ENCODE measurements at places on chromosomes 5 and 9.

GRCh38 chr9:137313326-137313936, 11.4 kb upstream of the NRARP start:
- DNase-seq, result peak; percentile 61

GRCh38 chr9:96505316-96505991, 55.5 kb downstream of the HABP4 start:
- DNase-seq, result no peak

GRCh38 chr5:82537687-82538306, 259.6 kb upstream of the RPS23 start:
- no peak for DNase-seq

DNA sequence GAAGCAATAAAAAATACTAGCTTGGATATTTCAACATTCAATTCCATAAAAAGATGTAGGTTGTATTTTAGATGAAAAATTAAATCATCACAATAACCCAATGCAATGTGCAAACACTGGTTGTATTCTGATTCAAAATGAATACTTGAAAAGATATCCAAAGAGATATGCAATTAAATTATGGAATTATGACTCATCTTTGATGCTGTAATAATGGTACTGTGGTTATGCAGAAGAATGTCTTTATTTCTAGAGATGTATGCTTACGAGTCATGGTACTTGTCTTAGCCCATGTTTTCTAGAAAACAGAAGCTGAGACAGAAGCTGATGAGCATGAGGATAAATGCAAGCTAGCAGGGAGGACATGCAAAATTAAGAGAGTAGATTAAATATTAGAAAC, 1941.4 kb upstream of the NUDT12 start:
- no peak for DNase-seq

DNA sequence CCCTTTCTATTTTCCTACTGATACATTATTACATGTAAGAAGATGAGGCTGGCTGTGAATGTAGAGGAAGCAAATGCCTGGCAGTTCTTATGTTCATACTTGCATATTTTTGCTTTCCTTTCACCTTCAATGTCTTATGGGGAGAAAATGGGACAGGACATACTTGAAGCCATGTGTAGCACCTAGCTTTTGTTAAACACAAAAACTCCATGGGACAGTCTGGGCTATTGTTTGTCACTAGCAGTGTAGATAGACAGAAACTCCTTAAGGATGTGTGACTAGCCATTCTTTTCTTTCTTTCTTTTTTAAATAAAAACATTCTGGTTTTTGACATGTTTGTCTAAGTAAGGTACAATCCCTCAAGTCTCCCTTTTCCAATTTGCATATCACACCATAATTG, 122.7 kb downstream of the ARL15 start:
- no peak for DNase-seq

DNA sequence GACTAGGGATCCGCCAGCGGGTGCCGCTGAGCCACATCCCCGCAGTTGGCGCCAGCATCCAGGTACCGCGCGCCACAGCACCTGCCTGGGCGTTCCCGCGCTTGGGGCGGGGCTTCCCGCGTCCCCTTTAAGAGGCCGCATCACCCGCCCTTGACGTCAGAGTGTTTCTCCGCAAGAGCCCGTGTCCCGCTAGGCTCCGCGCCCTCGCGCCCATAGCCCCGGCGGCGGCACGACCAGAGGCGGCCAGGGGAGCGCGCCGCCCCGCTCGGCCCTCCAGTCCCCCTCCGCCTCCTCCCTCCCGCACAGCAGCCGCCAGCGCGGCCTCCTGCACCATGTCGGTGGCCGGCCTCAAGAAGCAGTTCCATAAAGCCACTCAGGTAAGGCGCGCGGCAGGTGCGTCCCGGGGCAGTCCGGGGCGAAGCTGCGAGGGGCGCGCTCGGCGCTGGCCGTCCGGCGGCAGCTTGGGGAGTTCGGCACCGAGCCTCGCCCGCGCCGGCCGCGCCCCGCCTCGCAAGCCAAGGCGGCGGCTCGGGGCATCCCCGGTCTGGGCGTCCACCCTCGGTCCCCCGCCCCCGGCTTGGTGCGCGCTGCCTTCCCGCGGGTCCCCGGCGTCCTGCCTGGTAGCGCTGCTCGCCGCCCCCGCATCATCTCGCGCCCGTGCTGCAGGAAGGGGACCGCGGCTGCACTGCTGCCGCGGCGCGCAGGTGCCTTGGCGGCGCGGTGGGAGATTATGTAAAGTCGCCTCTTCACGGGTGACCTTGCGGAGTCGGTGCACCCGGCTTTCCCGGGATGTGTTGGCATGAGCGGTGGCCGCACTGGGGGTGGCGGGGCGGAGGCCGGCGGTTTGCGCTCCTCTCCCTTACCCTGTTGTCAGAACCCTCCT, at the start of gene SH3GL2:
Gene SH3GL2, plus strand, starts transcription at position 156 of the 883 bp plus-strand sequence.
- DNase-seq, result no peak

DNA sequence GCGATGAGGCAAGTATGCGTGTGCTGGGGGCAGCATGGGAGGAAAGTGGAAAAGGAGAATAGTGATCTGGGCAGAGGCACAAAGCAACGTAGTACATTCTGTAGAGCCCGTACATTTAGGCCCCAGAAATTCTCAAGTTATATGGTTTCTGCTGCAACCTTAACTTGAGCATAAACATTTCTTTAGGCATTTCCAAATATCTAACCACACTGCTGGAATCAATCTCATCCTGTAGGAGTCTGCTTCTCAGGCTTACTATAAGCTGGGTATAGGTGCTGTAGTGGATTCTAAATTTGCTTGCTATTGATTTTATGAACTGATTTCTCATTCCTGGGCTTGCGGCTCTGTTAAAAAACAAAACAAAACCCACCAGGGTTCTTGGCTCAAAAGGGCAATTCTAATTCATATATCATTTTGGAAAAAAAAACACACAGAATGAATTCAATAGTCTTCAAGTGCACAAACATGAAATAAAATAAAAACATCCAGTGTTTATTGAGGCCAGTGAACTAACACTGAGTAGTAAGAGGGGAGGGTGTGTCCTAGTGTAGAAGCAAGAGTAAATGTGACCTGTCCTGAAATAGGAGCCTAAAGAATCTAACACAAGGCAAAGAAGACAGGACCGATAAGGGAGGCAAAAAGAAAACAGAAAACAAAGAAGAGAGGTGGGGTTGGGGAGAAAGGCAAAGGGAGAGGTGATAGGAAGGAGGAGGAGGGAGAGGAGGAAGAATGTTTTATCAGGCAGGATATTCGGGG, 145.5 kb upstream of the LHFPL2 start:
- DNase-seq, result no peak

DNA sequence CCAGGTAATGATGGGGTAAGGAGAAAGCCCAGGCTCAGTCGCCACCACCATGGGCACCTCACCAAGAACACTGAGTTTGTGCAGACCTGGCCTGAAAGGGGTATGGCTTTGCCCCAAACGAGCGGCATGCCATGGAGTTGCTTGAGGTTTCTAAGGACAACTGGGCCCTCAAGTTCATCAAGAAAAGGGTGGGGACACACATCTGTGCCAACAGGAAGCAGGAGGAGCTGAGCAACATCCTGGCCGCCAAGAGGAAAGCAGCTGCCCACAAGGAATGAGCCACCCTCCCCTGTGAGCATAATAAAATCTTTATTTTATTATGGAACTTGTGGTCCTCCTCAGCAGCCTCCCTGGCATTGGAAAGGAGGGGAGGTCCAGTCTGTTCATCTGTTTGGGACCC, 23.8 kb downstream of the CD14 start:
- no peak for DNase-seq

GRCh38 chr9:92147852-92148180, 32.6 kb upstream of the SPTLC1 start:
- DNase-seq, result no peak

GRCh38 chr9:94717761-94718160, 8.7 kb upstream of the AOPEP start:
- no peak for DNase-seq

GRCh38 chr5:77129391-77129990, 42.4 kb upstream of the ZBED3 start:
- DNase-seq, result no peak

- DNase-seq, result peak; percentile 74
Measured at GRCh38 chr9:2157277-2158110, 142.3 kb downstream of the SMARCA2 start.

GRCh38 chr9:91221332-91221731, 140.4 kb downstream of the AUH start:
- no peak for DNase-seq

DNA sequence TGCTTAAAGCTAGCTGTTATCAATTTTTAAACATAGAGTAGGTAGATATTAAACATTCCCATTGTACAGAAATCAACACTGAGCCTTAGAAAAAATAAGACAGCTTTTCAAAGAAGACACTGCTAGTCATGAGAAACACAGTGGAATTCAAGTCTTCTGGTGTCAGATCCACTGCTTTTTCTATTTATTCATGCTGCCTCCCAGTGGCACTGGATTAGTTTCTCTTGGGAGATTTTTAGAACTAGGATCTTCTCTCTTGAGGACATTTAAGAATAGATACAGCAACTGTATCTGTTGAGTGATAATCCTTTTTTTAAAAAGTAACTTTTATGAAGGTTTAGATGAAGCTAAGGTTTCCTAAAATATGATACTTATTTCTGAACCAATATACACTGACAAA, 1635.4 kb upstream of the C9orf72 start:
- DNase-seq, result no peak

GRCh38 chr9:88303721-88304451, 84.4 kb upstream of the SPIN1 start:
- DNase-seq, result peak; percentile 73

GRCh38 chr5:132421462-132421861, 52.0 kb downstream of the SLC22A5 start:
- DNase-seq, result no peak

GRCh38 chr9:111588846-111589245, 10.6 kb downstream of the PTGR1 start:
- DNase-seq, result no peak

DNA sequence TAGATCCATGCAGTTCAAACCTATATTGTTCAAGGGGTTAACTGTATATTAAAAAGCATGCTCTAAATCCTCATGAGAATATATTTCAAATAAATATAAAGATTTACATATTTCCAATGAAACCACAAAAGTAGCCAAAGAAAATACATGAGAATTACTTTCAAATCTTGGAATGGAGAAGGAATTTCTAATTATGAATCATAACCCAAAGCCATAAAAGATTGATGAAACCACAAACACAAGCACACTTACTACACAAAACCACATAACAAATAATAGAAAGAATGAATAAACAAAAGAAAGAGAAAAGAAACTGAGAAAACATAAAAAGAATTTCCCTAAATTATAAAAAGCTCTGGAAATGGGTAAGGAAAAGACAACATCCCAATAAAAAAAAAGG, 16.0 kb downstream of the ERP44 start:
- DNase-seq, result no peak

DNA sequence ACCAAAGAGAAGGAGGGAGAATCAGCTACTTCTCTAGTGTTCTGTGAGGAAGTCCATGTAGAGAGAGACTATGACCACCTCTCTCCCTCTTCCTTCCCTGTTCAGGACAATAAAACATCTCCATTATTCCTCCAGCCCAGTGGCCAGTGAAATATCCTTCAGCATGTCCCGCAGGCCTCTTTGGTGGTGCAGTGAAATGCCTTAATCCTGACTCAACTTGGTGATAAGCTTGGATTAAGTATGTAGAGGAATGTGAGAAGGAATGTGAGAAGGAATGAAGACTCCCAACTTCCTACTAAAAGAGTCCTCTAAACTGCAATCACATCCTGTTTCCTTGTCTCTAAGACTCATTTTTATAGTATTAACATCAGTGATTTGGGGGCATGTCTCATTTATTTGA, 167.3 kb downstream of the TRPM3 start:
- no peak for DNase-seq

GRCh38 chr9:33429256-33429985, 18.0 kb downstream of the AQP3 start:
- DNase-seq, result no peak

- DNase-seq, result no peak
Measured at GRCh38 chr9:33435821-33436277, 11.5 kb downstream of the AQP3 start.

DNA sequence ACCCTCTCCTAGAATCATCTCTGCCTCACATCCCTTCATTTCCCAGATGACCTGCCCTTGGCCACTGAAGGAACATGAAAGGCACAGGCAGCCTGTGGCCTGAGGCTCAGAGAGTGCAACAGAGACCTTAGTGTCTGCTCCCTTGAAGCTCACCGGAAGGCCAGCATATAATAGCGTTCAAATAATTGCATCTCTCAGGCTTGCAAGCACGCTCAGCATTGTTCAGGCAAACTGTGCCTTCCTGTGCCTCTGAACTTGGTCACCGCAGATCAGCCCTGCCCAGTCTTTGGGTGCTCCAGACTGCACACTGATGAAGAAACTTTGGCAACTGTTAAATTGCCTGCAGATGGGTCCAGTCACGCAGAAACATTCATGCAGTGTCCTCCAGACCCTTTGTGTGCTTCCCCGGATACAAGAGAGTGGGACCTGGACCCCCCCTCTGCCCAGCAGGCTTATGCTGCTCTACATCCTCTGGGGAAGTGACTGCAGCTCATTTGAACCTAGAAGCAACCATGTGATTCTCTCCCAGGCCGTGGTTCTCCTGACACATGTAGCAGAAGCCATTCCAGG, 216.0 kb upstream of the ANKRD55 start:
- no peak for DNase-seq

GRCh38 chr5:150519978-150520377, 12.0 kb downstream of the NDST1 start:
- no peak for DNase-seq

- DNase-seq, result no peak
Measured at GRCh38 chr5:93220431-93220830, 360.6 kb downstream of the NR2F1-AS1 start.

DNA sequence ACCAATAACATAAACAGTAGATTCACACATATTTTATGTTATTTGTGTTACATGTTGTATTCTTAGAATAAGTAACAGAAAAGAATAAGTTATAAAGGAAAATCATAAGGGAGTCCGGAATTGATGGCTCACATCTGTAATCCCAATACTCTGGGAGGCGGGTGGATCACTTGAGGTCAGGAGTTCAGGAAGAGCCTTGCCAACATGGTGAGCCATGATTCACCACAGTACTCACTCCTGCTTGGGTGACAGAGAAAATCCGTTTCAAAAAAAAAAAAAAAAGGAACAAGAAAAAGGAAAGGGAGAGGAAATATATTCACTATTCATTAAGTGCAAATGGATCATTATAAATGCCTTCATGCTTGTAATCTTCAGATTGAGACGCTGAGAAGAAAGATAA, 533.3 kb upstream of the CDH9 start:
- no peak for DNase-seq

DNA sequence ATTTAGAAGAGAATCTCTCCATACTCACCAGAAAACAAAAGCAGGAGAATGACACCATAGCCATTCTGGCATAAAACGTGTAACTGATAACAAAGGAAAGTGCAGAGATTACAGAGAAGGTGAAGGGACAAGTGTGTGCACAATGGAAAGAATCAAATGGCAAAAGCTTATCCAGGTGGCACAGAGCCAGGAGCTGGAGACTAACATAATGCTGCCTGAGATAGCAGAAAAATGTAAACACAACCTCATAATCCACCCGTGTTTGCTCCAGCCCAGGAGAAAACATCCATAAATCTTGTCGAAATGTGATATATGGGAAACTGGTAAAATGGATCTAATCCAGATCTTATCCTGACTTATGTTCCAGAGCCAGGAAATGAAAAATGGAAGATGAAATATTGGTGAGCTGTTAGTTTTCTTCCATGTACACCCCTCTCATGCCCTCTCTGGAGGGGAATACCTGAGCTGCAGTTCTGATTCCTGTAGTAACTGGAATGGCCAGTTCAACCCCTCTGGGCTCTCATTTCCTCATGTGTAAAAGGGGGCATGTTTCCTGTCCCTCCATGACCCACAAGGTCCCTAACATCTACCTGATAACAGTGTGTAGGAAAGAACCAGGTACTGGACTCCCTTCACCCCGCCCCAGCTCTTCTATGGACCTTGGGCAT, 212.3 kb upstream of the DAPK1 start:
- no peak for DNase-seq

Data from activated effector memory CD4-positive, alpha-beta T cell treated with anti-CD3 and anti-CD28 coated beads, Interleukin-2, amount 50 U/mL, for 16 hours (primary cell).